Activated CD4-positive, alpha-beta T cell treated with anti-CD3 and anti-CD28 coated beads, Interleukin-2, amount 50 U/mL, for 48 hours (primary cell): ENCODE measurements at places on chromosomes 5 and 9.

- no peak for DNase-seq
Measured at GRCh38 chr5:168746893-168747640, 167.9 kb upstream of the PANK3 start.

GRCh38 chr9:133199648-133200321 lies 9.3 kb downstream of the OBP2B start:
- peak; percentile 13 for DNase-seq

DNA sequence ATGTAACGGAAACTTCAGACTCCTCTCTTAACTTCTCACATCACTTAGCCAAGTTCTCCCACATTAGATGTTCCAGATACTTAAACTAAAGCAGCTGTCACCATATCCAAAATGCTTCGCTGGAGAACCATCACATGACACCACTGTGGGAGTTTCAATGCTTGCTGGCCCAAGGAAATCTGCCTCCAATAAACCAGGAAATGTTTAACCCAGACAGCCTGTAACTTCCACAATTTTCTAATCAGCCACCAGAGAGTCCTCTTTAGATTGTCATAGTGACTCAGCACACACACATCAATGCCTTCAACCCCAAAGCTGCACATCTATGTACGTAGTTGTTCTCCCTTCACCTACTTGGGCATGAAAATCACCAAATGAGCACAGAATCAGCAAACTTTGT lies 118.7 kb downstream of the LPAR1 start:
- DNase-seq, result no peak

DNA sequence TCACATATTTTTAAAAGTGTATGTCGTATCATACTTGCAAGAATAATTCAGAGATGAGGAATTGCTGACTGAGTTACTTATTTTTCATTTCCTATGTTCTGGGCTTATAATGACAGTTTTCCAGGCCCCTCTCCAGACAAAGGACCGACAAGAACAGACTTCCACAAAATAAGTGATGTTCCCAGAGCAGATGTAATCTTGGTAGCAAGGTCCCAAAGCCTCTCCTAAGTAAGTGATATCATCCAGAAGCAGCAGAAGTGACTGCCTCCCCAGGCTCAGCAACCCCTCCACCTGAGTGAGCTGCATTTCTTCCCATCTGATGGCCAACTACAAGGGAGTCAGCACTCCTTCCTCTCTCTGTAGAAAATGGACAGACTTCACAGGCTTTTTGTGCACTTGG lies 57.1 kb downstream of the SEMA6A start:
- DNase-seq, result no peak

- DNase-seq, result no peak
Measured at GRCh38 chr9:14379280-14379679, 65.3 kb upstream of the NFIB start.

GRCh38 chr5:99945478-99946442 lies 589.4 kb upstream of the FAM174A start:
- no peak for DNase-seq

- DNase-seq, result no peak
Measured at GRCh38 chr9:20408513-20408912, 213.8 kb downstream of the MLLT3 start.

- no peak for DNase-seq
Measured at GRCh38 chr5:141867139-141867538, 11.1 kb downstream of the PCDH1 start.

- DNase-seq, result no peak
Measured at GRCh38 chr5:14528926-14529325, 52.7 kb upstream of the OTULINL start.

DNA sequence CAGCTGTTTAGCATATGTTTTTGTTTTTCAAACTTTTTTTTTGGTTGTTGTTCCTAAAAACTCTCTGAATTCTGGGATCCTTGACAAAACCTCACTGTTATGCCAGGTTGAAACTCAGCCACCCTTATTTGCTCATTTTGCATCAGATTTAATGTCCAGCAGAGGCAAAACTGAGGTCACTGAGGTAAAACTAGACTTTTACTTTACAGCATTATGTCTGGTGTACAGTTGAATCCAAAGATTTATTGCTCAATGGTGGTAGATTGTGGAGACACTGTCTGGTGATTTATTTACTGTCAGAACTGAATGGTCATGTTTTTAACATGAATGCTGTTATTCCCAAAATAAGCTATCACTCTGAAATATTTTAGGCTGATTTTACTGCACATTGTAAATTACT lies 87.9 kb downstream of the FBXL7 start:
- DNase-seq, result no peak
